ENCODE measurements at places on chromosomes 6 and 20.
A peak's percentile ranks its signal among the peaks of the same experiment; 100 is the strongest.

DNA sequence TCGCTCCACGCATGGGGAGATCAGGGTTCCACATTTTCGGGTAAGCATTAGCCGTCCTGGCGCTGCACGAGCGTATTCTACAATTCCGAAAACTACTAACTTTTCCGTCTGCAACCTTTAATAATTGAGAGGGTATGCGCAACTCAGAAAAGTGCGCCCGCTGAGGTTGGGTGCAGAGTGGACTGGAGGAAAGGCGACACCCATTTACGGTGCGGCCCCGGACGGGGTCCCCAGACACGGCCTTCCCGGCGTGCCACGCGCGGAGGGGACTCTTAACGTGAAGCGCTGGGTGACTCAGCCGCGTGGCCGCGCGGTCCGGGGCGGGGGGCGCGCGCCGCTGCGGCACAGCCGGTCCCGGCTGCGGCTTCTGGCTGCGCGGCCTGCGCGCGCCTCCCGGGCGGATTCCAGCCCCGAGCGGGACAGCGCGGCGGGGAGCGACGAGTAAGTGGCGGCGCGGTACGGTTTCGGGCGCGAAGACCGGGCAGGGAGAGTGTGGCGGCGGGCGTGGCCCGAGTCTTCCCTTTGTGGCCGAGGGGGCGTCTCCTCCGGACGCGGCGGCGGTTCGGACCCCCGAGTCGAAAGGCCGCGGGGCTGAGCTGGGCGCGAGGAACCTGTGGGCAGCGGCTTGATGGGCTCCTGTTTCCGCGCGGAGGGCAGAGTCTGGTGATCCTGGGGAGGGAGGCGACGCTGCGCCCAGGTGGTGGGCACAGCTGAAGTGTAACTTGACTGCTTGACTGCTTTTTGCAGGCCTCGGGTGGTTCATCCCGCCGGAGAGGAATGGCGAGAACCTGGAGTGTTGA, at the start of the genes KCTD20 and PXT1:
Gene KCTD20, plus strand, starts transcription at position 330 of the 800 bp plus-strand sequence. CDS start 27,098 bp downstream, outside the sequence.
Gene PXT1, minus strand, starts transcription at position 184 of the 800 bp plus-strand sequence. CDS start 16,772 bp downstream, outside the sequence.
- H3K4me3 ChIP-seq = peak within 1 kb of the TSS; percentile 92
- DNase-seq = peak; percentile 90
- H3K27me3 ChIP-seq = no peaks in the 10 kb centered on the region
- H3K36me3 ChIP-seq = no peaks in the 10 kb centered on the region
- peaks cover 12% of the 10 kb centered on the region for H3K4me1 ChIP-seq

DNA sequence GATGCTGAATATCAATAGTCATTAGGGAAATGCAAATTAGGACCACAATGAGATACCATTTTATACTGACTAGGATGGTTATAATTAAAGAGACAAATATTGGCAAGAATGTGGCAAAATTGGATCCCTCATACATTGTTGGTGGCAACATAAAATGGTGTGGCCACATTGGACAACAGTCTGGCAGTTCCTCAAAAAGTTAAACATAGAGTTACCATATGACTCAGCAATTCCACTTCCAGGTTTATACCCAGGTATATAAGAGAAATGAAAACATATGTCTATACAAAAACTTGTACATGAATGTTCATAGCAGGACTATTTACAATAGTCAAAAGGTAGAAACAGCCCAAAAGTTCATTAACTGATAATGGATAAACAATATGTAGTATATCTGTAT, 2.0 kb upstream of the CRIP3 start:
- H3K4me3 ChIP-seq = no peak overlapping the region
- peaks cover 5% of the 10 kb centered on the region for H3K27me3 ChIP-seq
- H3K27ac ChIP-seq = no peak overlapping the region
- H3K36me3 ChIP-seq = no peaks in the 10 kb centered on the region

DNA sequence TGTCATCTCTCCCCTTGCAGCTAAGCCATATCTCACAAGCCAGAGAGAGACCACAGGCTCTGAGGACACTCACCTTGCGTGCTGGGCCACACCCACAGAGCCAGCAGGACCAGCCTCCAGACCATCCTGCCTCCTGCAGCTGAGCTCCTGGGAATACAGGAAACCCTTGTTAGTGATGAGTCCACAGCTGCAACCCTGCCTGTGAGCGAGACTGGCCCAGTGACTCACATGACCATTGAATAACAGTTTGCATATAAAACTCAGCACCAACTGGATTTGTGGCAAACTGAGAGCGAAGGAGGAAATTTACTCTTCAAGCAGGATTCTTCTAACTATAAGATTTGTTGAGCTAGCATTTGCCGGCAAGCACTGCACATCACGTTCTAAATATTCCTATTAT, 3.0 kb downstream of the THBS2 start:
- DNase-seq = no peak
- peaks cover 51% of the 10 kb centered on the region for H3K27me3 ChIP-seq
- peaks cover 19% of the 10 kb centered on the region for H3K4me1 ChIP-seq
- H3K4me3 ChIP-seq = no peak overlapping the region
- peaks cover 4% of the 10 kb centered on the region for H3K36me3 ChIP-seq

- H3K27ac ChIP-seq = no peak overlapping the region
- no peak for DNase-seq
- H3K27me3 ChIP-seq = no peaks in the 10 kb centered on the region
- no peaks in the 10 kb centered on the region for H3K36me3 ChIP-seq
Observed at GRCh38 chr6:132228894-132229293, 172.4 kb downstream of the MOXD1 start.

DNA sequence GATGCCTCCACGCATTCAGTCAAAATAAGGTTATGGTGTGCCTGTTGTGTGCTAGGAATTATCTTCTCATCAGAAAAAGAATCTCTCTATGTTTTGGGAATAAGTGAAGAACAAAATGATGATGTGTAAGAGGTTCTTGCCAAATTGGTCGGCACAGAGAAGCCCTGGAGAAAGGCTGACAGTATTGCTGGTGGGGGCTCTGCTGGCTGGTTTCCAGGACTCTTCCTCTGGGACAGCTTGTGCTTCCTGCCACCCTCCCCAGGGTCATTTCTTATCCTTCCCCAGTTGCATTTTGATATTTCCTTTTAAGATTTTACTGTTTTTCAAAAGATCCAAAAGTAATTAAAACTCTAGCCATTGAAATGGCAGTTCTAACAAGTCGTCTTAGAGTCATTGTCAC, 22.1 kb downstream of the CST4 start:
- DNase-seq = no peak
- H3K36me3 ChIP-seq = no peaks in the 10 kb centered on the region
- peaks cover 8% of the 10 kb centered on the region for H3K4me1 ChIP-seq
- H3K27me3 ChIP-seq = no peaks in the 10 kb centered on the region
- no peak overlapping the region for H3K27ac ChIP-seq

DNA sequence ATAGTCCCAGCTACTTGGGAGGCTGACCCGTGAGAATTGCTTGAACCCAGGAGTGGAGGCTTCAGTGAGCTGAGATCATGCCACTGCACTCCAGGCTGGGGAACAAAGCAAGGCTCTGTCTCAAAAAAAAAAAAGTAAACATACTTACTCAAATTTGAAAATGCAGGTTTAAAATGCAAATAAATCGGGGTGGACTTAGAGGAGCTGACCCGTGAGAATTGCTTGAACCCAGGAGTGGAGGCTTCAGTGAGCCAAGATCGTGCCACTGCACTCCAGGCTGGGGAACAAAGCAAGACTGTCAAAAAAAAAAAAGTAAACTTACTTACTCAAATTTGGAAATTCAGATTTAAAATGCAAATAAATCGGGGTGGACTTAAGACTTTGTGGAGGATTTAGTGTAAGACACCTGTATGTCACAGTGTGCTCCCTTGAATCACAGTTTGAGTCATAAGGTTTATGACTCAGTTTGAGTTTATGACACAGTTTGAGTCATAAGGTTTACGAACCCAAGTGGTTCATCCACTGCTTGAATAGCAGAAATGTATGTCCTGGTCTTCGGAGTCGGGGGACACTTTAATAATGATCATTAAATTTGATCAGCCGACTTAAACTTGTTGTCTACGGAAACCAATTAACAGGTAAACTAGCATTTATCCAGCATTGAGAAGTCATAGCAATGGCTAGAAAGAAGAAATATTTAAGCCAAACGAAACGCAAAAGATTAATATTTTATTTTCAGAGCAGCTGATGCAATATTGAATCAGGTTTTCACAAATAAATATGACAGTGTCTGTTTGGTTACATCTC, 6.8 kb upstream of the MRPS10 start:
- H3K36me3 ChIP-seq = peaks cover 2% of the 10 kb centered on the region
- peaks cover 27% of the 10 kb centered on the region for H3K4me1 ChIP-seq
- H3K27ac ChIP-seq = peak overlapping the region; percentile 21
- peak; percentile 92 for DNase-seq
- no peaks in the 10 kb centered on the region for H3K27me3 ChIP-seq

DNA sequence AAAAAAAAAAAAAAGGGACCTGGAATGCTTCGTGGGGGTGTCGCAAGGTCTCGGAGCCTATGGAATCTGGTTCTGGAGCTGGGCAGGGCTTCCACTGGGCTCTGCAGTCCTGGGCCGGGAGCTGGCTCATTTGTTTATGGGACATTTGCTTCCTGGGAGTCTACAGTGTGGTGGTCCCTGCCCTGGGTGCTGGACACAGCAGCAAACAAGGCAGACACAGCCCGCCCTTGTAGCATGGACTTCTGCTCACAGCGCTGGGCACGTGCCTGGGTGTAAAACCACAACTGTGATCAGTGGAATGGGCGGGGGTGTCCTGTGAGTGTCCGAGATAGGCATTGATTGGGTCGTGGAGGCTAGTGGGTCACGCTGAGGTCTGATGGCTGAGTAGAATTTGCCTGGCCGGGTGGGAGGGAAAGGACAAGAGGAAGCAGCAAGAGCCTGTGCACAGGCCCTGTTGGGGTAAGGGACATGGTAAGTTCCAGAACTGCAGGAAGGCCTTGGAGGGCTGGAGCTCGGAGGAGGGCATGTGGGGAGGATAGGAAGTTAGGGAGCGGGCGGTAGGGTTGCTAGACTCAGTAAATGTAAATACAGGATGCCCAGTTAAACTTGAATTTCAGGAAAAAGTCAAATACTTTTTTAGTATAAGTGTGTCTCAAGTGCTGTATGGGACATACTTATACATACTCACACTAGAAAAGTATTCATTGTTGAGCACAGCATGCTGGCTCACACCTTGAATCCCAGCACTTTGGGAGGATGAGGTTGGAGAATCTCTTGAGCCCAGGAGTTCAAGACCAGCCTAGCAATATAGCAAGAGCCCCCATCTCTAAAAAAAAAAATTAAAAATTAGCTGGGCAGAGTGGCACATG, 61.3 kb upstream of the PMEPA1 start:
- H3K27me3 ChIP-seq = peaks cover 7% of the 10 kb centered on the region
- H3K4me3 ChIP-seq = no peak overlapping the region
- no peaks in the 10 kb centered on the region for H3K36me3 ChIP-seq
- H3K27ac ChIP-seq = no peak overlapping the region
- DNase-seq = no peak

- no peaks in the 10 kb centered on the region for H3K27me3 ChIP-seq
- peak overlapping the region; percentile 62 for H3K27ac ChIP-seq
- H3K4me3 ChIP-seq = peak overlapping the region; percentile 56
- peak; percentile 66 for DNase-seq
- H3K36me3 ChIP-seq = no peaks in the 10 kb centered on the region
Observed at GRCh38 chr6:26312501-26313397, 52.2 kb upstream of the BTN3A2 start.

- peaks cover 21% of the 10 kb centered on the region for H3K27me3 ChIP-seq
- H3K27ac ChIP-seq = no peak overlapping the region
- peaks cover 14% of the 10 kb centered on the region for H3K4me1 ChIP-seq
- H3K4me3 ChIP-seq = peak overlapping the region; percentile 44
- H3K36me3 ChIP-seq = no peaks in the 10 kb centered on the region
Observed at GRCh38 chr6:37783025-37783855, 36.3 kb upstream of the ZFAND3 start.

DNA sequence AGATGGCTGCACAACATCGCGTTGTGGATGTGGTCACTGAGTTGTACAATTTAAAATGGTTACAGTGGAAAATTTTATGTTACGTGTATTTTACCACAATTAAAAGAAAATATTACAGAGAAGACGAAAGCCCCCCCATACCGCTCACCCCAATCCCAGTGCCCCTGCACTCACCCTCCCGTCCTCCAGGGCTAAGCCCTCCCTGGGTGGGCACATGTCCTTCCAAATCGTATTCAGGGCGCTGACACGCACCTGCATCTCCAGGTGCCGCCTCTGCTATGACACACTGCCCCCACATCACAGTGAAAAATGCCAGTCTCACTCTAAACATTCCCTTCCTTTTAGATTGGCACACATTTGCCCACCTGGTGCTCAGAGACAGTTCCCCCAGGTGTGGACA, 49.4 kb downstream of the PSMG4 start:
- H3K27me3 ChIP-seq = no peaks in the 10 kb centered on the region
- no peak overlapping the region for H3K4me3 ChIP-seq
- H3K36me3 ChIP-seq = peaks cover 15% of the 10 kb centered on the region
- no peaks in the 10 kb centered on the region for H3K4me1 ChIP-seq

- peak overlapping the region; percentile 12 for H3K27ac ChIP-seq
- no peak overlapping the region for H3K4me3 ChIP-seq
- H3K36me3 ChIP-seq = no peaks in the 10 kb centered on the region
- peaks cover 12% of the 10 kb centered on the region for H3K4me1 ChIP-seq
- H3K27me3 ChIP-seq = no peaks in the 10 kb centered on the region
- peak; percentile 83 for DNase-seq
Observed at GRCh38 chr6:160160450-160160849, 38.8 kb downstream of the SLC22A1 start.

- H3K36me3 ChIP-seq = no peaks in the 10 kb centered on the region
- no peaks in the 10 kb centered on the region for H3K27me3 ChIP-seq
- H3K4me3 ChIP-seq = no peak overlapping the region
- DNase-seq = no peak
- H3K4me1 ChIP-seq = no peaks in the 10 kb centered on the region
- H3K27ac ChIP-seq = no peak overlapping the region
Observed at GRCh38 chr6:86683132-86683908, 254.0 kb upstream of the HTR1E start.

Data from large intestine (tissue), 12 donors.